ENCODE measurements at places on chromosomes 1 and 21. TPM values are rescaled to one million over a fixed set of nuclear protein-coding genes. Genes with fewer than 3 reads are reported as not detected.

DNA sequence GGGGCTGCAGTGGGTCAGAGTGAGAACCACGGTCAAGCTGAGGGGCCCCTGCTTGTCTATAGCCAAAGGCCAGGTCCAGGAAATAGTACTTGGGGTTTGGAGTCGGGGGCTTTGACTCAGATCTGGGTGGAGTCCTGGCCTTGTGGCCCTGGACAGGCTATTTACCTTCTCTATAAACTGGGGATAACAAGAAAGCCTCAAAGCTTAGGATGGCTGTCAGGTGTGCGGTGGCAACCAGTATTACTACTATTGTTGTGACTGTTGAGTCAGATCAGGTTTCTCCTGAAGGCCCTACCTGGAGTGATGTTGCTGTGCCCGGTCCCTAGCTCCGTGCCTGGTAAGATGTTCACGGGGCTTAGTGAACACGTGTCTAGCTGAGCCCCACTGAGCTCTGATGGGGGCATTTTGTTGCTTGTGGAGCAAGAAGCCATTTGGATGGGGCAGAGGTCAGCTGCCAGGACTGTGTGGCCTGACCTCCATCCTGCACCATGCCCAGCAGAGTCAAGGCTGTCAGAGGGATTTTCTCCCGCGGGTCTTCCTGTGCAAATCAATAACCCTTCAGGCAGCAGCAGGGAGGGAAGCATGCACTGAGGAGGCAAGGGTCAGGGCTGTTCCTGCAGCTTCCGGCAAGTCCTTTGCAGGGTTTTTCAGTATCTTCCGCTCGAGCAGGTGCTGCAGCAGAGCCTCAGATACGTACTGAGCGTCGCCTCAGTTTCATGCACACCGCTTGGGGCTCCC, 170.3 kb downstream of the CAMTA1 start:
- peaks cover 6% of the 10 kb centered on the region for H3K4me1 ChIP-seq
- H3K4me3 ChIP-seq: no peak overlapping the region
- no peaks in the 10 kb centered on the region for H3K27me3 ChIP-seq
- DNase-seq: no peak

DNA sequence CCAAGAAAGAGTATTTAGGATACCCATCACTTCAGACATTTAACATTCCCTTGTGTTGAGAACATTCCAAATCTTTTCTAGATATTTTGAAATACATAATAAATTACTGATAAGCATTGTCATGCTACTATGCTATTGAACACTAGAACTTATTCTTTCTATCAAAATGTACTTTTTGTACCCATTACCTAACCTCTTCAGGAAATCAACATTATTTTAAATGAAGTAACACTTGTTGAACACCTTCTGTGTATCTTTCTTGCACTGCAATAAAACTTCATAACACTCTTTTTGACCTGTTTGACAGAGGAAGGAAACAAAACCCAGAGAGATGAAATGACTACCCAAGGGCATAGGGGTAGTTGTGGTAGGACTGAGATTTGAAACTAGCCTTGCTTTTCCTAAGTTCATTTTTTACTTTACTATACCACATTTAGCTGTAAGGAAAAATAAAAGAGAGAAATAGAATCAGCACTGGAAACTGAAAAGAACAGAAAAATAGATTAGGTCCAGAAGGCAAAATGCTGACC, 99.4 kb downstream of the UCHL5 start:
- H3K4me3 ChIP-seq: no peak overlapping the region
- H3K36me3 ChIP-seq: no peaks in the 10 kb centered on the region
- H3K4me1 ChIP-seq: no peaks in the 10 kb centered on the region
- DNase-seq: no peak
- H3K27ac ChIP-seq: no peak overlapping the region

Gene OR10K2
- total RNA-seq: not detected

DNA sequence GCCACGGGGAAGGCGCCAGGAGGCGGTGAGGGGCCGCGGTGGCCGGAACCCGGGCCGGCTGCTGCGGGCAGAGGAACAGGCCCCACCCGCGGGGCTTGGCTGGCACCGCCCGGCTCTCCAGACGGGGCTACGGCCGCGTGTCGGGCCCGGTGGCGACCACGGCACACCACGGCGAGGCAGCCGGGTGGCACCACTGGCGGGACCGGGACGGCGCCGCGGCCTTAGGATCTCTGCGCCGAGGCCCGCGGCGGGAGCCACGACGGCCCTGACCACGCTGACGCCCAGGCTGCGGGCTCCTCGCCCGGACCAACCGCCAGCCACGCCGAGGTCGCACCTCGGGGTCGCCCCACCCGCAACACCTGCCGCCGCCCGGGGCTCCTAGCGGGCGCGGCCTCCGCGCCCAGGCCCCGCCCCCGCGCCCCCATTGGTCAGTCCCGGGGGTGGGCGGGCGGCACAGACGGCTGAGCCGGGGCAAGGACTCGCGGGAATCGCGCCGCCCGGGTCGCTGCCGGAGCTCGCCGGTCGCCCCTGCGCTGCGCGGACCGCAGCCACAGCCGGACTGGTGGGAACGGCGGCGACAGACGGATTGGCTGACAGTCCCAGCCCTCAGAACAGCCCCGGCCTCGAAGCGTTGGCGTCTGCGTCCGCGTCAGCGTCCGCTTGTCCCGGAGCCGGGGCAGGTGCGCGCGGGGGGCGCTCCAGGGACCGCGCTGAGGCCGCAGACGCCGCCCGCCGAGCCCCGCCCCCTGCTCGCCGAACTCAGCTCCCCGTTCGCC, at the start of gene BMP8A:
BMP8A (plus strand) TSS at position 491 of the 776 bp plus-strand sequence. CDS start 356 bp downstream, outside the sequence.
- peak; percentile 75 for DNase-seq
- peaks cover 4% of the 10 kb centered on the region for H3K4me1 ChIP-seq
- H3K27ac ChIP-seq: no peak within 1 kb of the TSS
- H3K36me3 ChIP-seq: peaks cover 7% of the 10 kb centered on the region

DNA sequence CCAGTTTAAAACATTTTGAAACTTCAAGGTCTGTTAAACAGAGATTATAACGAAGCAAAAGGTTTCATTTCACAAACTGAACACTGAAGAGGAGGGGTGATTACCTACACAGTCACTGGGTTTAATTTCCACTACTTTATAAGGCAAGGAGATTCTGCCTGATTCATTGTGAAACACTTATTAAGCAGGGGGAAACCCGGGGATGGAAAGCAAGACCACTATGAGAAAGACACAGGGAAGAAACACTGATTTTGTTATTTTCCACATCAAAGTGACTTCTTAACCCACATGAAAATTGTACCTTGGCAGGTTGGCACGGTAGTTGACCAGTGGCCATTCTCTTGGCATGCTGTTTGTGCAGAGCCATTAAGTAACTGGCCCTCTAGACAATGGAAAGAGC, 8.1 kb upstream of the F5 start:
- no peaks in the 10 kb centered on the region for H3K36me3 ChIP-seq
- no peaks in the 10 kb centered on the region for H3K4me1 ChIP-seq
- no peak for DNase-seq

DNA sequence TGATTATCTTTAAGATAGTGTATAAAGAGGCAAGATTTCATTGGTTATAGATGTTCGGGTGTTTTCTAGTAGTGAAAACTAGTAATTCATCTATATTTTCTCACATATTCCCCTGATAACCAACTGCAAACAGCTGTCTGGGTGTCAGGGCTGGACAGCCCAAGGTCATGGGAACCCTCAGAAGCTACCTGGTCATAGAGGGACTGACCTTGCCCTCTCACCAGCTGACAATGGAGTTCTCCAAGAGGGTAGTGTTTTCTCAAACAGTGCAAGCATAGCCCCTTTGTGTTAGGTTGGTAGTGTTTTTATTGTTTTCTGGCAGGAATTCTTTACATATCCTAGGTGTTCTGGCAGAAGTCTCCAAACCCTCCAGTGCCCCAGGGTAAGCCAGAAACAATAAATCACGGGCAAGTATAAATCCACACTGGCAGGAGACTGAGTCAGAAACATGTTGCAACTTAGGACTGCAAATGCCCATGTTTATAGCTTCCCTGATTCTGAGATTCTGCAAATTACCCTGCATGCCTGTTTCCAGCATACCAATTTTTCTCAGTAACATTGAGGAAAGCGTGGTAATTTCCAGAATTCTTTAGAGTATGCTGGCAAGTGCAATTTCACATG, 82.8 kb upstream of the ATP1A1 start:
- no peak overlapping the region for H3K4me3 ChIP-seq
- no peaks in the 10 kb centered on the region for H3K36me3 ChIP-seq
- no peak overlapping the region for H3K27ac ChIP-seq
- no peak for DNase-seq
- no peaks in the 10 kb centered on the region for H3K27me3 ChIP-seq

Gene THEMIS2
- total RNA-seq: 47.2 TPM

DNA sequence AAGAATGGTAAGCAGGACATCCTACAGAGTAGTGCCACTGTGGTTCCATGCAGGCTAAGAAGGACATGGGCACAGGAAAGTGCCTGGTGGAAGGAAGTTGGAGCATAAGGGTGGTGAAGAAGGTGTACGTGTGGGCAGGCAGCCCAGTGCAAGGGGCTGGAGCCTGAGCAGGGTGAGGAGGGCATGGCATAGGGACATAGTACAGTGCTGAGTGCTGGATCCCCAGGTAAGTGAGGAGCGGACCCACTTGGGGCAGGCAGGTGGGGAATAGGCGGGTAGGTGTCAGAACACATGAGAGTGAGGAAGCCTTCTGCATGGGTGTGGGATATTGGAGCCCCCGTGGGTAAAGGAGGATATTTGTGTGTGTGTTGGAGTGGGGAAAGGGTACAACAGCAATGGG, 15.7 kb upstream of the LRRC53 start:
- no peak overlapping the region for H3K4me3 ChIP-seq
- H3K27me3 ChIP-seq: no peaks in the 10 kb centered on the region
- no peak for DNase-seq
- H3K27ac ChIP-seq: no peak overlapping the region
- no peaks in the 10 kb centered on the region for H3K36me3 ChIP-seq

DNA sequence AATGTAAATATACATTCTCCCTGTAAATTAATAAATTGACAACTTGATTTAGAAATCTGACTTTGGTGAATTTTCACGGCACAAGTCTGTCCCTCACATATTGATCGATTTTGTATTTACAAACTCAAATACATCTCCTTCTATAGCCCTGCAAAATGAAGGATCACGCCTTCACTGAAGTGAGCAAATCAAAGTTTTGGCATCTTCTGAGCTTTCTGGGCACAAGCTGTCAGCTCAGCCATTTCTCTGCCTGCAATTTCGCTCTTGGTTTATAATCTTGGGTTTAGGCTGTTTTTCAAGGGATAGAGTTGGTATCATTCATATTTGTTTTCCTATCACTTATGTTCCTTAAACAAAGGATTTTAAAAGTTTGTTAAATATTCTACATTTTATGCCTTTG, 25.8 kb downstream of the ANP32E start:
- no peak overlapping the region for H3K27ac ChIP-seq
- H3K4me1 ChIP-seq: no peaks in the 10 kb centered on the region
- DNase-seq: no peak
- H3K27me3 ChIP-seq: no peaks in the 10 kb centered on the region
- no peak overlapping the region for H3K4me3 ChIP-seq

DNA sequence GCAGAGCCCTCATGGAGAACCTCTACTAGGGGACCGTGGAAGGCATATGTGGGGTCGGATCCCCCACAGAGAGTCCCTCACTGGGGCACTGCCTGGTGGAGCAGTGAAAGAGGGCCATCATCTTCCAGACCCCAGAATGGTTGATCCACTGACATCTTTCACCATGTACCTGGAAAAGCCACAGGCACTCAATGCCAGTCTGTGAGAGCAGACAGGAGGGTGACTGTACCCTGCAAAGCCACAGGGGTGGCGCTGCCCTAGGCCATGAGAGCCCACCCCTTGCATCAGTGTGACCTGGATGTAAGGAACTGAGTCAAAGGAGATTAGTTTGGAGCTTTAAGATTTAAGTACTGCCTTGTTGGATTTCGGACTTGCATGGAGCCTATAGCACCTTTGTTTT, 1276.7 kb upstream of the PRMT6 start:
- DNase-seq: no peak
- no peaks in the 10 kb centered on the region for H3K27me3 ChIP-seq
- no peak overlapping the region for H3K27ac ChIP-seq

Gene ZSWIM5
- 4.8 TPM for total RNA-seq

GRCh38 chr1:164667600-164667999, 108.6 kb downstream of the PBX1 start:
- no peaks in the 10 kb centered on the region for H3K27me3 ChIP-seq
- no peak overlapping the region for H3K4me3 ChIP-seq
- no peak overlapping the region for H3K27ac ChIP-seq
- no peaks in the 10 kb centered on the region for H3K36me3 ChIP-seq
- DNase-seq: no peak

- DNase-seq: no peak
- H3K27ac ChIP-seq: no peak overlapping the region
- H3K27me3 ChIP-seq: no peaks in the 10 kb centered on the region
- H3K4me1 ChIP-seq: no peaks in the 10 kb centered on the region
- no peaks in the 10 kb centered on the region for H3K36me3 ChIP-seq
Measured at GRCh38 chr1:53640701-53641075, 98.3 kb downstream of the GLIS1 start.

GRCh38 chr1:185154912-185155513, 1.7 kb downstream of the TRMT1L start:
- peak; percentile 17 for DNase-seq
- peaks cover 25% of the 10 kb centered on the region for H3K4me1 ChIP-seq
- no peak overlapping the region for H3K27ac ChIP-seq
- peak overlapping the region; percentile 4 for H3K4me3 ChIP-seq

- no peak overlapping the region for H3K4me3 ChIP-seq
- no peaks in the 10 kb centered on the region for H3K36me3 ChIP-seq
- H3K4me1 ChIP-seq: peaks cover 5% of the 10 kb centered on the region
Measured at GRCh38 chr1:47575855-47576757, 138.3 kb downstream of the FOXD2 start.

DNA sequence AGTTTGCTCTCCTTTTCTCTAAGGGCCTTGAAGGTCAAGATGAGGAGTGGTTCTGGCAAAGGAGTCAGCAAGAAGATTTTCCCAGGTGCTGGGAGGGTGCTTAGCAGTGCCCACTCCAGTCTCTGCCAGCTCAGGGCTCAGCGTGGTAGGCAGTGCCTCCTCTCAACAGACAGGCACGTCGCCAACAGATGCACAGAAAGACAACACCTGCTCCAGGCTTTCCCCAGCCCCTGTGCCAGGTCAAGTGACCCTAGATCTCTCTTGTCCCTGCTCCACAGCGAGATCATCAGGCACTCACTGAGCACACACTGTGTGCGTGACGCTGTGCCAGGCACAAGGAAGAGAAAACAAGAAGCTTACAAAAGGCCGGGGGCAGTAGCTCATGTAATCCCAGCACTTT, 86.0 kb downstream of the CASZ1 start:
- H3K4me1 ChIP-seq: no peaks in the 10 kb centered on the region
- DNase-seq: no peak
- no peaks in the 10 kb centered on the region for H3K36me3 ChIP-seq
- H3K27ac ChIP-seq: no peak overlapping the region
- H3K4me3 ChIP-seq: no peak overlapping the region

GRCh38 chr1:59342801-59343575, 46.1 kb downstream of the FGGY start:
- H3K27ac ChIP-seq: no peak overlapping the region
- H3K36me3 ChIP-seq: no peaks in the 10 kb centered on the region
- no peak overlapping the region for H3K4me3 ChIP-seq
- H3K27me3 ChIP-seq: no peaks in the 10 kb centered on the region
- no peaks in the 10 kb centered on the region for H3K4me1 ChIP-seq

DNA sequence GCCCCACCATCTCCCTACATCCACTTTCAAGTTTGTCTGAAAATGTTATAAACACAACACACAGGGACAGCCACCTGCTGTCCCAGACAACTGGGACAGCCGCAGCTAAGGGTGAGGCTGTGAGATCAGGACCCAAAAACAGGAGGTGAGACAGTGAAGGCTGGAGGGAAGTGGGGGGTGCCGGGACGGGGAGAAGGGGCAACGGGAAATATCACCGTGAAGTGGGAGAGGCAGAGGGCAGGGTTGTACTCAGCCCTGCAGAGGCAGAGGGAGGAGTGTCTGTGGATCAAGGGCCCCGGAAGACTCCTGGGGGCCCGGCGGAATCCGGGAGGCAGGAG, 114.4 kb downstream of the CASZ1 start:
- H3K27me3 ChIP-seq: no peaks in the 10 kb centered on the region
- peak overlapping the region; percentile 68 for H3K27ac ChIP-seq
- H3K4me1 ChIP-seq: peaks cover 37% of the 10 kb centered on the region
- no peak for DNase-seq
- no peak overlapping the region for H3K4me3 ChIP-seq

Data from kidney (tissue), 22 donors.